ENCODE measurements at places on chromosomes 7 and 10.

- no peak for DNase-seq
Measured at GRCh38 chr7:37471619-37472018, 23.0 kb upstream of the ELMO1 start.

DNA sequence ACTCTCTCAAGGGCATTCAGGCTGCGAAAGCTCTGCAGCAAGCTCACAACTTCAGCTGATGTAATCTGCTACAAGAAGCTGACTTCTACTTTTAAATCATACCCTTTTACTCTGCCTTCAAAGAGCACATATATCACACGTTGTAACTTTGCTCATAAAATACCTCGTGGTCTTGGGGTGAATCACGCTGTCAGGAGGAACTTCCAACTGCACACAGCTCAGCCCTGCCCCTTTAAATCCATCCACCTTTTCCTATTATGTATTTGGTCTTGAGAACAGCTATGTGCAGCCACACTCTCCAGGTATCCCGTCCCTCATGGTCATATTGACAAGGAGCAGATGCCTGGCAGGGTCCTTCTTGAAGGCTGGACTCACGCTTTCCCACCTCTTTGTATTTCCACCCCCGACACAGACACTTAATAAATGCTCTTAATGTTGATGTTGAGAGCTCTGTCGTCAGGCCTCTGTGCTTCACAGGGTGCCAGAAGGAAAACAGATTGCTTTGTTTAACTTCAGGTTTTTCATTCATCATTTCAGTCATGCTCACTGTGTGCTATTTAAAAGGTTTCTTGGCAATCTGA lies 47.6 kb downstream of the ICA1 start:
- no peak for DNase-seq

DNA sequence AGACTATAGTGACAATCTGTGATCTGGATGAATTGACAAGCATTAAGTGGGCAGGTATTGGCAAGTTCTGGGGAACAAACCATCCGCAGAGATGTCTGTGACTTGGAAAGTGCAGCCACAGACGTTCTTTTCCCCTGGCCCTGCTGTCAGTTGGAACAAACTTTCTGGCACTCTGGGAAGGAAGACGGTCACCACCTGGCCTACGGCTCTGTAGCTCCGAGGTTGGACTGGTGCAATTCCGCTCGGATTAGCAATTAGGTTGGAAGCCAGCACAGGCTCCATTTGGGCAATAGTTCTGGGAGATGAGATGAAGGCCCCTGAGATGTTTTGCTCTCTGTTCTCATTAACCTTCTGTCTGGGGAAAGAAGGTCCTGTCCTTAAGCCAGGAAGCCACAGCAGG lies 437.5 kb downstream of the CALN1 start:
- DNase-seq, result no peak

- no peak for DNase-seq
Measured at GRCh38 chr7:152419473-152420429, 16.1 kb downstream of the KMT2C start.

- DNase-seq, result no peak
Measured at GRCh38 chr7:83575436-83575835, 73.5 kb downstream of the SEMA3E start.

GRCh38 chr10:6694447-6695140 lies 114.5 kb upstream of the PRKCQ start:
- DNase-seq, result no peak

GRCh38 chr7:80725181-80725611 lies 86.8 kb downstream of the CD36 start:
- DNase-seq, result no peak

DNA sequence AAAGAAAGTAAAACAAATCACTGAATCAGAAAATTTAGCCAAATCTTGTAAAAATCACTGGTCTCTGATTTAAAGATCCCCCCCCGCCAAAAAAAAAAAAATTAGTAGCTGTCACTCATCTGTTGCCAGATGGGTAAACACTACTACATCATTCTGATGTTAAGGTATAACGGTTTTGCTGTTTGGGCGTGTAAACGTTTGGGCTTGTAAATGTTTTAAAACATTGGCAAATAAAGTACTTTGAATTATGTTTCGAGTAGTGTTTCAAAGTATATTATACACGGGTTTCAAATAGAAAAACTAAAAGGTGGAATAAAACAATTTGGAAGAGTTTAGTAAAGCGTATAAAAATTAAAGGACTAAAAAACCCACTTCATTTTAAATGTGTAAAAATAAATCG lies 1.5 kb downstream of the TMEM229A start:
- DNase-seq, result no peak

DNA sequence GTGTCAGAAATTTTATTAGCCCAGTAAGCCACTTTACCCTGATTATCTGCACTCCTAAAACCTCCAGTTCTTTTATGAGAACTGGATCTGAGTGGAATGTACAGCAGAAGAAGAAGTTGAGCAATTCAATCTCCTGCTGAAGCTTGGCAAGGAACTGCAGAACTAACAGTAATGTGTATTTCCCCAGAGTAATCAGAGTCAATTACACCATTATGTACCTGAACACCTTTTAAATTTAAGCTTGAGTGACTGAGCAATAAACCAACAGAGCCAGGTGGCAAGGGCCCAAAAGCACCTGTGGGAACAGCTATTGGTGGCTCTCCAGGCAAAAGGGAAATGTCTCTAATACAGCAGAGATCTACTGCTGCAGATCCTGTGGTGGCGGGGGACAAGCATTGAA lies 40.1 kb upstream of the AKR1C2 start:
- DNase-seq, result no peak

GRCh38 chr10:24790599-24790998 lies 66.9 kb upstream of the ARHGAP21 start:
- no peak for DNase-seq

DNA sequence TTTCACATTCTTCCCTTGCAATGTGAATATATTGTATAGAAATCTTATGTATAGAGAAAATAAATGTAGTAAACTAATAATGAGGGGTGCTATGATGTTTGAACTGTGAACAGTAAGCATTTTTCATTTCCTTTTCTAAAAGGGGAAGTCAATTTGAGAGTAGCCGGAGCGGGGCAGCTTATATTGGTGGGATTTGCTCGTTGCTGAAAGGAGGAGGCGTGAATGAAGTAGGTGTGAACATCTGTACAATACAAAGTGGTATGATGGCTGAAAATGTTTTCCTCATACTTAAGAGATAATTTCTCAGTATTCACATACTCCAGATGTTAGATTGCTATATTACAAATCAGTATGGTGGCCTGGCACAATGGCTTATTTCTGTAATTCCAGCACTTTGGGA lies 87.1 kb downstream of the SRI start:
- DNase-seq, result no peak

DNA sequence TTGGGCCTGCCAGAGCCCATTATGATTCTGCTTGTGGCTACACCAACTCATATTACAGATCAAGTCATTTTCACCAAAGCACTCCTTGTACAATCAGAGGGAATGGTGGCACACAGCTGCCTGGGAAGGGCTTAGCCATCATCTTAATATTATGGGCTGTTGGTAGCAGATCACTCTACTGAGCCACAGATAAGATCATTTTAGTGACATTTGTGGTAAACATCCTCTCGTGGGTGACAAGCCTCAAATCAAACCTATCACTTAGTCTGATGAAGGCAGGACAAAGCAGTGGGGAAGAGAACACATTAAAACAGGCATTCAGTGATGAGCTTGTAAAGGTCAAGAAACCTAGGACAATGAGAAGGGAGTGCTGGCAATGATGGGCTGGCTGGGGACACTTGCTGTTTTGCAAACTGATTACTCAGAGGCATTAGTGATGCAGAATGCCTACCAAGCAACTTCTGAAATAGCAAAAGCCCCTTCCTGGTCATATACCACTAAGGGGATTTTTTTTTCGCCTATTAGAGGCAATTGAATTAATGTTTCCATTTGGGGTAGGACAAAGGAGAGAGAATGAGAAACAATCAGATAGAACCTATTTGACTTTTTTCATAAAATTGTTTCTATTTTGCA lies 137.5 kb upstream of the WDR11 start:
- no peak for DNase-seq

DNA sequence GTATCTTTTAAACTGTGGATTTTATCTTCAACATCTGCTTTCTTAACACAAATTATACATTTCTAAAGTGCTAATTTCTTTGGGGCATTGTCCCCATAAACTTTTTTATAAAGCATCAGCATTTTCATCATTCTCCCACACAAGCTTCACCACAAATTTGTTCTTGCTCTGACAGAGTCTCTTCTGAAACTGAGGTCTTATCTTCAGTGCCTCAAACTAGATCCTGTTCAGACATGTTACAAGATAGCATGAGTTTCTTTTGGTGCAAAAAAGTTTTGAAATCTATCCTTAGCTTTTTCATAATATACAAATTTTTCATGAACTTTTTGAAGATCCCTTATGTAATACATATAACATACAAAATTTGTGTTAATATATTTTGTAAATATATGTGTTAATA lies 346.6 kb downstream of the IPMK start:
- DNase-seq, result no peak

GRCh38 chr7:134366481-134366880 lies 49.8 kb upstream of the SLC35B4 start:
- DNase-seq, result no peak

- DNase-seq, result no peak
Measured at GRCh38 chr7:27842851-27843250, 102.9 kb downstream of the TAX1BP1 start.

GRCh38 chr10:121722665-121723064 lies 124.4 kb upstream of the FGFR2 start:
- DNase-seq, result no peak

DNA sequence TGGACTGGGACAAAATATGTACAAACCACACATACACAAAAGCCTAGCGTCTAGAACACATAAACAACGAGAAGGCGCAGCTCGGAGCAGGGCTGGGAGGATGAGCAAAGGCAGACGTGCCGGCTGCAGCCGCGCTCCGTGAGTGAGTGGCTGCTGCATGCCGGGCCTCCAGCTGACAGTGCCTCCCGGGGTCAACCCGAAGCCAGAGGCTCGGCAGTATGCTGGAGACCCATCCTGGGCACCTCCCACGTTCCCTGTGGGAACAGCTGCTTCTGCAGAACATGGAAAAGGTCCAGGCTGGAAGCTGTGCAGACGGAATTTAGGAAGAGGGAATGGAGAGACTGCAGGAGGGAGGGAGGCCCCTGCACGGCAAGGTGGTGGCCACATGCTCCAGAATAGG lies 3.6 kb upstream of the GPR146 start:
- DNase-seq, result no peak

- DNase-seq, result no peak
Measured at GRCh38 chr10:35025916-35026315, 64.2 kb downstream of the CUL2 start.

- no peak for DNase-seq
Measured at GRCh38 chr7:147485660-147486210, 1104.8 kb upstream of the C7orf33 start.

GRCh38 chr7:146208492-146208891 lies 91.9 kb downstream of the CNTNAP2 start:
- no peak for DNase-seq

DNA sequence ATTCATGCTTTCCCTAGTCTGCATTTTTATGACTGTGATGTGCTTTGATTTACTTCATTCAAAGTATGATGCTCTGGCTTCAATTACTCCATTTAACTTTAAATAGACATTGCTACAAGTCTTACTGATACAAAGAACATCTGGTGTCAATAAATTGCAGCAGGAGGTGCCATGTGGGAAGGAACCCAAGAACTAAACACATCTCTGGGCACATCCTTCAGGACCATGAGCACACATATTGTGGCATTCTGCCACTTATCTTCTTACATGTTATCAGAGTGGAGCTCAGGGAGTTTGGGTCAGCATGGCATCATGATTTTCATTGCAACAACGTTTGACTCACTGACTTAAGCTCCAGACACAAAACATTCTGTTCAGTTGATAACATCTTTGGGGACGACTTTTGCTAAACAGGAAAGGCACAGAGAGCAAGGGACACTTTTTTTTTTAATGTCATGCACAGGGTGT lies 227.0 kb downstream of the DKK1 start:
- DNase-seq, result no peak

DNA sequence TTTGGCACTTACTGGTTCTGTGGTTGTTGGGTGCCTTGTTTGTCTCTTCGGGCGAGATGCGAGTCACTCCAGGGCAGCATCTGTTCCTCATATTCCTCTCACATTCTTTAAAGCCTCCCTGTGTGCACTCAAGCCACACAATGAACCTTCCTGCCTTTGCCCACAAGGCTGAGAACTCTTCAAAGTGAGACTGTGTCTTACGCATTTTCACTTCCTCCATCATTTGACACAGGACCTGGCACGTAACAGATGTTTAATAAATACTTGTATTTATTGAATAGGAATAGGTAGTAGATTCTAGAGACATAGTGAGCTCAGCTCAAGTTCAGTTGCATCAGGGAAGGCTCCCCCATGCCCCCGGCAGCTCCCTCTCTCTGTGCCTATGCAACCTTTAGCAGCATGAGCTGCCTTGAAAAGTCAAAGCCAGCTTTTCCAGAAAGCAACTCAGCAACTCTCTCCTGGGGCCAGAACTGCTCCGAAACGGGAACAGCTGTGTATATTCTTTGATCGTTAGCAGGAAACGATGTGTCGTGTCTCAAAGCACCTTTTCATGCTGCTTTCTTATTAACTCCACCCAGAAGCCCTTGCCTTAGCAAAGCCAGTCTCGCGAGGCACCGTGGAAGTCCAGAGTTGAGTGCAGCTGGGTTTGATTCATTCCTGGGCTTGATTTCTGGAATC lies 97.5 kb downstream of the PFKFB3 start:
- no peak for DNase-seq

DNA sequence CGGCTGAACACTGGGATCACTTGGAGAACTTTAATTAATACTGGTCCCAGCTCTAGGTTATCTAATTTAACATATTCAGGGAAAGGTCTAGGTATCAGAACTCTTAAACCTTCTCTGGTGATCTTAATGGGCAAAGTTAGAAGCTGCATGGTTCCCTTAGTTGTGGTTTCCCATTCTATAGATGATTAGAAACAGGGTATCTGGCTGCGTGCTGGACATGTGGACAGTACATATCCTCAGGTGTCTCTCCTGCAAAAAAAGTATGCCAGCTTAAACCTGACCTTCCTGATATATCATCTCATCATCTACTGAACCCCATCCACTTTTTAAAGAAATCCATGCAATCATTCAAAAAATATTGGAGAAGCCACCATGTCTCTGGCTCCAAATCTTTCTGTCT lies 284.5 kb upstream of the DKK1 start:
- DNase-seq, result no peak

- no peak for DNase-seq
Measured at GRCh38 chr7:49624611-49625010, 148.8 kb upstream of the VWC2 start.
